ENCODE measurements at places on chromosomes 5 and 9.

GRCh38 chr9:107805201-107805600 is 315.6 kb upstream of the KLF4 start:
- no peak for DNase-seq

DNA sequence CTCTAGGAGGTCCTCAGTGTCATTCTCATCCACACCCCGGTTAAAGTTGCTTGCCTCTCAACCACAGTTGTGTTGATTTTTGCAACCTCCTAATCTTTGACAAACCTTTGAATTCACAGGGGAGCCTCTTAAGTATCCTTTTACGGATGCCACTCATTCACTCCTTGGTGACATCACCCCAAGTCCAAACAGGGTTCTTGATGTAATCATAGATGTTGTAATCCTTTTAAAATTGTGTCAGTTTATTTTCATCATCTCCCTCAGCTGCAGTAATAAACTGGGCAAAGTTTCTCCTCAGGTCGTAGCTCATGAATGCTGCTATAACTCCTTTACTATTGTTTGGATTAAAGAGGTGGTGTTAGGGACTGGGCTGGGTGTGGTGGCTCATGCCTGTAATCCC is 637.2 kb upstream of the NUDT12 start:
- DNase-seq, result no peak

DNA sequence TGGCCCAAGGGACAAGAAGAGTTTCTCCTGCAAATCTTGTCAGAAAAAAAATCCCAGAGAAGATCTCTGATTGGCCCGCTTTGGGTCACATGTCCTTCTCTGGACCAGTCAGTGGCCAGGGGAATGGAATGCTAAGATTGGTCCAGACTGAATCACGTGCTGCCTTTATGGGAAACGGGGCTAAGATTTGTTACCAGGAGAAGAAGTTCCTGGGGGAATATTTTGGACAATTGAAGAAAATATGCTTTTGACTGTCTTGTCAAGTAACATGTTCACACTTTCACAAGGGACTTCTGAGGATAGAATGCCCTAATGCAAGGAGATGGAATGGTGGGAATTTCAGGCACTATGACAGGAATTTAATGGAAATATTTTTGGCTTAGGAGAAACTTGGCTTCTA is 74.1 kb upstream of the SH3PXD2B start:
- DNase-seq, result no peak

DNA sequence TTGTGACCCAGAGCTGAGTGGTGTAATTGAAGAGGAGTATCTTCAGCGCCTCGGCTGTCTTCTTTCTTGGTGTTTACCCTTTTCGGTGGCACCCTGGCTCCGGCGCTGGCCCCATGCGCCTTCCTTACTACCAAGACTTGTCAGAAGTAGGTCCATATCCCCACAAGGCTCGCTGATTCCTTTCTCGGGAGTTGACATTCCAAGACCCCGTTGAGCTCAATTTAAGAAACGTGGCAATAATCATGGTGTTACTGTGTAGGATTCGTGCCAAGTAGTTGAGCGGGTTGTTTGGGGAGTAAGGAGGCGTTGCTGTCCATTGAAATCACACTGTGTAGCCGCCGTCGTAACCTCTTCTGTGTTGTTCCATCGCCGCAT is 795 bp downstream of the NDUFAF2 start:
- peak; percentile 69 for DNase-seq

GRCh38 chr5:166906991-166907713 is 1384.3 kb upstream of the WWC1 start:
- no peak for DNase-seq

DNA sequence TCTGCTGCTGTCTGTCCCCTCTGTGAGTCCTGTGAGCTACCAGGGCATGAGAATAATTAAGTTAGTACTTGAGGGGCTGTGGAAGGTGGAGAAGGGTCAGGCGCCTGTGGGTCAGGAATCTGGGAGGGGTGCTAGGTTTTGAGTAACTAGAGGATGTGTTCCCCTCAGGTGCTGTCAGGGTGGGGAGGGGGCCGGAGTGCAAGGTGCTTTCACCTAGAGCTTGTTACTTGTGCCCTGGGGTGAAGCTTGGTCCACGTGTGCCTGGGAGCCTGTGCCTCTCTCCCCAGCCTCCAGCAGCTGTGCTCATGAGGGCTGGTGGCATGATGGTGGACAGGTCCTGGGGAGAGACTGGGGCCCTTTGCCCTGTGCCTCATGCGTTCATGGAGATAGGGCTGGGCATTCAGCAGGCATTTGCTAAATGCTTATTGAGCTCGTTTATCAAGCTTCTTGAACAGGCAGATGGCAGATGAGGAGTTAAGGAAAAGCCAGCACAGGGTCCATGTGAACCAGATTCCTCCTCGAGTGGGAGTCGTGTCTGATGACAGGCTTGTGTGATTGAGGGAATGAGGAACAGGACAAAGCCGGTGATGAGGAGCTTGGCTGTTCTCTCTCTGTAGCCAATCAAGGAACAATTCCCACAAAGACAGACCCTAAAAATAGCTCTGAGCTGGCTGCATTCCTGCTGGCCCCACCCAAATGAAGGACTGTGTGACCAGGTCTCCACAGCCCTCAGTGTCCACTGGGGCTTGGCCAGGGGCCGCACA is 40.9 kb downstream of the CACNA1B start:
- no peak for DNase-seq

- no peak for DNase-seq
Observed at GRCh38 chr9:86082870-86083269, 16.5 kb downstream of the GOLM1 start.

- no peak for DNase-seq
Observed at GRCh38 chr5:112548246-112548881, 129.3 kb upstream of the EPB41L4A start.

DNA sequence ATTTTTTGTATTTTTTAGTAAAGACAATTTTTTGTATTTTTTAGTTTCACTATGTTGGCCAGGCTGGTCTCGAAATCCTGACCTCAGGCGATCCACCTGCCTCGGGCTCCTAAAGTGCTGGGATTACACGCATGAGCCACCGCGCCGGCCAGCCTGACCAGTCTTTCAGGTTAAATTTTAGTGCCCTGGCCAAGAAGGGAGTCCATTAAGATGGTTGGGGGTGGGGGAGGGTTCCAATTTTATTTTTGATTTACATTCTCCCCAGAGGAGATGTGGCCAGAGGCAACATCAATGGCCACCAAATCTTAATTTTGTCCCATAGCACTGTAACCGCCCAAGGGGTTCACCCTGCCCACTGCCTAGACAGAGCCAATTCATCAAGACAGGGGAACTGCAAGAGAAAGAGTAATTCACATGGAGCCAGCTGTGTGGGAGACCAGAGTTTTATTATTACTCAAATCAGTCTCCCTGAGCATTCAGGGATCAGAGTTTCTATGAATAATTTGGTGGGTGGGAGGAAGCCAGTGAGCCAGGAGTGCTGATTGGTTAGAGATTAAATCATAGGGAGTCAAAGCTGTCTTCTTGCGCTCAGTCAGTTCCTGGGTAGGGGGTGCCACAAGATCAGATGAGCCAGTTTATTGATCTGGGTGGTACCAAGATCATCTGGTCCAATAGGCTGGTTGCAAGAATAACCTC is 24.7 kb downstream of the TBCA start:
- no peak for DNase-seq

GRCh38 chr5:76607353-76607871 is 15.8 kb downstream of the F2RL2 start:
- no peak for DNase-seq

GRCh38 chr9:8168916-8169438 is 369.4 kb upstream of the DMAC1 start:
- DNase-seq, result no peak

- DNase-seq, result no peak
Observed at GRCh38 chr9:35158501-35159280, 3.1 kb upstream of the UNC13B start.

GRCh38 chr5:79802406-79802805 is 112.8 kb downstream of the CMYA5 start:
- no peak for DNase-seq

DNA sequence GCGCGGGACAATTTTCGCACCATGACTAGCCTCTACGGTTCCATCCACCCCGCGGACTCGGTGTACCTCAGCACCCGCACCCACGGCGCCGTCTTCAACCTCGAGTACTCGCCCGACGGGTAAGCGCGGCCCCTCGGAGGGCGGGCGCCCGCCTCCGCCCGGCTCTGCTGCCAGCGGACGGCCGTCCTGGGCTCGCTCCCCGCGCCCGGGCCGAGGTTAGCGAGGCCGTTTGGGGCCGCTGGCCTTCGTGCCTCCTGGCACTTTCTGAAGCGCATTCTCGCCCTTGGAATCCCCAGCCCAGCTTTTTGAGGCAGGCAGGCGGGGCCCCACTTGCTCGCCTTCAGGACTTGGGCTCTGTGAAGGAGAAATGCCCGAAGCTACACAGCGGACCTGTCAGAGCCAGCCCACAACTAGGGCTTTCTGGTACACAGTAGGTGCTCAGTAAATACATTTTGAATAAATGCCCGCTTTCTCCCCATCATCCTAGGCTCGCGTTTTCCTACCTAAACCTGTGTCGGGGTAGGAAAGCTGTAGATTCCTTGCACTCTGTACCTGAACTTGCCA is 772 bp downstream of the DCAF10 start:
- peak; percentile 33 for DNase-seq

- no peak for DNase-seq
Observed at GRCh38 chr5:124859556-124860290, 113.3 kb upstream of the ZNF608 start.

DNA sequence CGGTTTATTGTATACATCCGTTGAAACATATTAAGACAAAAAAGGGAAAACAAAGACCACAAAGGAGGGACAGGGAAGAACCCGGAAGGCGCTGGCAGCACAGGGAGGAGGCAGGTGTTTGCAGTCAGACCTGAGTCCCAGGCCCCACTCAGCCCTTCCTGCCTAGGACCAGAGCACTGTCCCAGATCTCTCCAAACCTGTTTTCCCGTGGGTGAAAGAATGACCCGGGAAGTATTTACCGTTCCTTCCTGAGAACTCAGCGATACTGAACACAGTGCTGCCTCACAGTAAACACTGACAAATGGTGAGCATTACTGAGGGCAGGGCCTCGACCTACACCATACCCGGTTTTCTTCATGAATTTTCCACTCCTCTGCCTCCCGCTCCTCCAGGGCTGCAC is 1.2 kb downstream of the ABO start:
- no peak for DNase-seq

- DNase-seq, result no peak
Observed at GRCh38 chr5:132492386-132493125, 2.0 kb upstream of the IRF1 start.

GRCh38 chr5:16957304-16958196 is 21.5 kb upstream of the MYO10 start:
- DNase-seq, result no peak

GRCh38 chr5:94326586-94326985 is 291.8 kb downstream of the KIAA0825 start:
- no peak for DNase-seq

DNA sequence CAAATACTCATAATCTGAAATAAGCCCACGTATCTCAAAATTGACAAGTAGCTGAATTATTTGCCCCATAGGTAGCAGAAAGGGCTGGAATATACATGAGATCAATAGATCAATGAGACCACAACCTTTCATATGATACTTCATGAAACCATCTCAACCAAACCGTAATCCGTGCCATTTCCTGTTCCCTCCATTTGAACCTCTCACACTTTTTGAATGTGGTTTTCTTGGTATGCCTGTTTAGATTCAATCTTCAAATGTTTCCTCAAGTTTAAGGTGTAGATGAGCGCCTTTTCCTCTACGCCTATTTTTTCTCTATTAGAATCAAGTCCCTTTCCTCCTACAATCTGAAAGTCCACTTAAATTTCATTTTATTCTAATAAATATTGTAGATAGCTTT is 805.5 kb downstream of the EFNA5 start:
- no peak for DNase-seq

DNA sequence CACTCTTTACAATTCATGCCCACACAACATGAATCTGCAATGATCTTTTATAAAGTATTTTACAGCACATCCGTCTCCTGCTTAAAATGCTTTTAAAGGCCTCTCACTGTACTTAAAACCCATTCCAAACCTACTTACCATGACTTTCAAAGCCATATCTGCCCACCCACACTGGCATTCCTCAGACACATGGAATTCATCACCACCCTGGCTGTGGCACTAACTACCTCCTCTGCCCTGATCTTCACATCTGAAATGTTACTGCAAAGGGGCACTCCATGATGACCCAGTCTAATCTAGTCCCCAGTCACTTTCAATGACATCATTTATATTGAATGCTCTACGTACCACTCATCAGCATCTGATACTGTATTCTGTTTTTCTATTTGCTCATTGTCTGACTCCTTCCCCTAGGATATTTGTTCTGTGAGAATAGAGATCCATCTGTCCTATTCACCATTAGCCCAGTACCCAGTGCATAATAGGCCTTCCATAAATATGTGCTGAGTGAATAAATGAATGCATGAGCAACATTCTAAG is 193.2 kb upstream of the KIF2A start:
- no peak for DNase-seq

- no peak for DNase-seq
Observed at GRCh38 chr9:22241024-22241423, 205.6 kb upstream of the DMRTA1 start.

- no peak for DNase-seq
Observed at GRCh38 chr9:68975365-68976043, 38.4 kb downstream of the PRKACG start.

- DNase-seq, result no peak
Observed at GRCh38 chr5:112951124-112951702, 25.4 kb upstream of the DCP2 start.

DNA sequence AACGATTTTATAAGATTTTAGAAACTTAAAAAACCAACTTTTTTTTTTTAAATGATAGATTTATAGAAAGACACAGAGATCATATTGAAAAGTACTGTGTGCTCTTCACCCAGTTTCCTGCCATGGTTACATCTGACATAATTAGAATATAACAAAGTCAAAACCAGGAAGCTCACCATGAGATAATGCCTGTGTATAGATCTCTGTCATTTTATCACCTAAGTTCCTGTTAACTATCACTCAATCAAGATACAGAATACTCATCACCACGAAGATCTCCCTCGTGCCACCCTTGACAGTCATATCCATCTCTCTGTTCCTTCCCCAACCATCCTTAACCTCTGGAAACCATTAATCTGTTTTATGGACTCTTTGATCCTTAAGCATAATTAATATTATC is 39.1 kb downstream of the POC5 start:
- no peak for DNase-seq

GRCh38 chr5:65480306-65480865 is 1.3 kb downstream of the ADAMTS6 start:
- DNase-seq, result peak; percentile 86

DNA sequence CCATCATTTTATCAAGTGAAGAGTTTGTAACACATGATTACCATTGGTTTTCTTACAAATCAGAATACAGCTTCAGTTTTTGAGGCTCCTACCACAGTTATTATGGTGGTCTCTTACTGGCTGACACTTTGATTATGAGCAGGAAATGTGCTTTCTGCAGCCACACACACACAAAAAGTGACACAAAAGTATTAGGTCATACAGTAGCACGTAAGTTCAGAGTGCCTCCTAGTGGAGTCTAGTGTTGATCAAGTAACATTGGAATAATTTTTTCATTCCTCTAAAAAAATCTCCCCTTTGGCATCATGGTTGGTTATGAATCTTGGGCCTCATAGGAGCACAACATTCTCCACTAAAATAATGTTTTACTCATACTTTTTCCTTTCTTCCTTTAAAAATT is 37.6 kb downstream of the PAM start:
- no peak for DNase-seq

GRCh38 chr9:113444736-113445135 is 18.8 kb upstream of the RGS3 start:
- DNase-seq, result no peak

Data from HT-29 (cell line).